NCI-H2081 treated with DMSO at 0.1 percent for 48 hours (cell line): ENCODE measurements at places on chromosomes 13 and 19.

GRCh38 chr13:21336609-21337349 is 122.3 kb downstream of the ZDHHC20 start:
- DNase-seq, result no peak

- no peak for DNase-seq
These were observed 60.9 kb downstream of the FOXO1 start for GRCh38 chr13:40605573-40605972.

DNA sequence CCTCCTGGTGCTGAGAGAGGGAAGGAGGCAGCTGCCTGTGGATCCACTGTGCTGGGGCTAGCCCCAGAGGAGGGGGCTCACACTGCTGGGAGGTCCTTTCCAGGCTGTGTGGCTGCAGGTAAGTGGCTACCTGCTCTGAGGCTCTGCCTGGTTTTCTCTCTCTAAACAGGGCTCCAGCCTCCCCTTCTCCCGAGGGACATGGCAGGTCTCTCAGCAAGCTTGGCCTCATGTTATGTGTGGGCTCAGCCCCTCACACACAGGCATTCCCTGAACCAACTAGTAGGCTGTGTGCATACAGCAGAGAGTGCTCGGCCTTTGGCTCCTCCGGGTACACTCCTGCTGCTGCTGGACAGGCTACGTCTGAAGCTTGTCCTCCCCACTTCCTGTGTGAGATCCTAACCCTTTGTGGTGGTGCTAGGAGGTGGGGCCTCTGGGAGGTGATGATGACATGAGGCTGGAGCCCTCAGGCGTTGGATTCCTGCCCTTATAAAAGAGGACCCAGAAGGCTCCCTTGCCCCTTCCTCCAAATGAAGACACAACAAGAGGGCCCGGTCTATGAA is 4.2 kb downstream of the ZNF835 start:
- no peak for DNase-seq

DNA sequence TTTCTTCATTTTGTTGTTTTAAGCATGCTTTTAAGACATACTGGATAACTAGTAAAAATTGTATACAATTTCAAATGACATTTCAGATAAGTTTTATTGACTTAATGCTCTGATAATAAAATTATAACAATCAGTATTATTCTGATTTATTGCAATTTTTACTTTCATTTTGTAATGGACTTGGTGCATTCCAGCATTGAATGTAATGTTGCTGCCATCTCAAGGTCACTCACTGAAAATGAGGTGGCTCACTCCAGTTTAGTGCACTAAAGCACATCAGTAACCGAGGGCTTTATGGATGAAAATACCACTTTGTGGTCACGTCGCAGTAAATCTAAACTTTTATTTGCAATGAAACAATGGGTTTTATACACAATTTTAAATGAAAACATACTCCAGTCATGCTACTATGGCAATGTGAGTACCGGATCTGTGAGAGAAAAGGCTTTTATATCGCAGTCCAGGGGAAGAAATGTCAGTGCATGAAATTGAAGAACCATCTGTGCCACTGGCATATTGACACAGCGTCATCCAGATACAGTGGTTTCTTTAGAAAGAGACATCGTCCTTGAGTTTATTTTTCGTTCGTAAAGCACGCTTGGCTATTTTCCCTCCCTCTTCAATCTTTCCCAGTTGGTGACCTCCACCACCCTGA is 20.7 kb upstream of the ZNF507 start:
- no peak for DNase-seq

DNA sequence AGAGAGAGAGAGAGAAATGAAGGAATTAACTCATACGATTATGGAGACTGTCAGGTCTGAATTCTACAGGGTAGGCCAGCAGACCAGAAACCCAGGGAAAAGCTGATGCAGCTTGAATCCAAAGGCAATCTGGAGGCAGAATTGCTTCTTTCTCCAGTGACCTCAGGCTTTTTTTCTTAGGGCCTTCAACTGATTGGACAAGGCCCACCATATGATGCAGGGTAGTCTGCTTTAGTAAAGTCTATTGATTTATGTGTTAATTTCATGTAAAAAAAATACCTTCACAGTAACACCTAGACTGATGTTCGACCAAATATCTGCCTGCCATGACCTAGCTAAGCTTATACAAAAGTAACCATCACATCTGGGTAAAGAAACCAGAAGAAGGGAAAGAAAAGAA is 71.1 kb downstream of the MZT1 start:
- DNase-seq, result no peak

GRCh38 chr13:107817647-107818287 is 397.6 kb downstream of the LIG4 start:
- DNase-seq, result no peak

DNA sequence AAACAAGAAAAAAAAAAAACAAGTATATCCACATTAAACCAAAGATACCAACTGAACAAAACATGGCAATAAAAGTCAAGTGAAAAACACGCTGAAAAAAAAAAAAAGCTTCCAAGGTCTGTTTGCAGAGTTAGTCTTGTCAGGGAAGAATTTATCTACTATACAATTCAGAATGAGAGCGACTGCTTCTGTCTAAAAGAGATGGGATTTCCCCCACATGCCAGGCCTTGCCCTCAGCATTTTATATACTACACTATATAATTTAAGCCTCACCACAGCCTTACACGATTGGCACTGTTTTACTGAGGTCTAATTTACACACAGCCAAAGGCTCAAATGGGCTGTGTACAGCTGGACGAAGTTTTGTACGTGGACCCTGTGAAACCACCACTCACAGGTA is 67.3 kb downstream of the FOXO1 start:
- DNase-seq, result no peak

DNA sequence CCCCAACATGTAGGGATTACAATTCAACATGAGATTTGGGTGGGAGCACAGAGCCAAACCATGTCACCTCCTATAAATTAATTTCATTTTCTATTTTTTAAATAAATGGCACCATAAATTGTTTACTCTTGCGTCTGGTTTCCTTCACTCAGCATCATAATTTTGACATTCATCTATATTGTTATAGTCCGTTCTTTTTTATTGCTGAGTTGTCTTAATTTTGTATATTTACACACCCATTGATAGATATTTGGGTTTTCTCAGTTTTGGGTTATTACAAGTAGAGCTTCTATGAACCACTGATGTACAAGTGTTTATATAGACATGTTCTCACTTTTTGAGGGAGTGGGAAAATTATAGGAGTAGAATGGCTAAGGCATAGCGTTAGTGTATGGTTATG is 445.4 kb downstream of the MYO16 start:
- DNase-seq, result no peak

GRCh38 chr19:8373867-8374813 is 10.2 kb downstream of the ANGPTL4 start:
- no peak for DNase-seq

DNA sequence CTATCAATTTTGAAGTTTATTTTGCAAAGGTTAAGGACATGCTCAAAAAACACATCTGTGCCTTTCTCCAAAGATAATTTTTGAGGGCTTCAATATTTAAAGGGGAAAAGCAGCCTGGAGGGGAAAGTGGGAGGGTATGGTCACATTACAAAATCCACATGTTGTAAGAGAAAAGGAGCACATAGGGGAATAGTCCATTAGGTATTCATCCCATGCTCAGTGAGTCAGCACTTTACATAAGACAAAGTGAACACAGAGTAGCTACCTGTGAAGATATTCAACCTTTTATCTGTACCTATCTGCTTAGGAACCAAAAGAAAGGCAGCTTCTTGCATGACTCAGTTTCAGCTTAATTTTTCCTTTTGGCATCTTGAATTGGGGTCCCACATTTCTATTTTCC is 932.0 kb downstream of the SLITRK6 start:
- no peak for DNase-seq

GRCh38 chr13:30751183-30751933 is 16.0 kb downstream of the ALOX5AP start:
- DNase-seq, result no peak

GRCh38 chr13:43908156-43909126 is 28.7 kb downstream of the LACC1 start:
- DNase-seq, result no peak

DNA sequence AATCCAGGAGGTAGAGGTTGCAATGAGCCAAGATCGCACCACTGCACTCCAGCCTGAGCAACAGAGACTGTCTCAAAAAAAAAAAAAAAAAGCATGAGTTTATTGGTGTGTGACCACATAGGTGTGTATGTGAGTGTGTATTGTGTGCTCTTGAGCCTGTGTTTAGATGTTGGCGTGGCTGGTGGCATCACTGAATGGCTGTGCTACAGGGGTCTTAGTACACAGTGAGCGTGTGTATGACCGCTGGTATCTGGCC is 2.5 kb downstream of the SLC1A5 start:
- DNase-seq, result no peak

- no peak for DNase-seq
These were observed 1165.8 kb downstream of the OLFM4 start for GRCh38 chr13:54194233-54195024.

- DNase-seq, result no peak
These were observed 6.5 kb upstream of the OPA3 start for GRCh38 chr19:45591004-45591637.

GRCh38 chr19:8304841-8305621 is 3.1 kb downstream of the CD320 start:
- DNase-seq, result no peak

DNA sequence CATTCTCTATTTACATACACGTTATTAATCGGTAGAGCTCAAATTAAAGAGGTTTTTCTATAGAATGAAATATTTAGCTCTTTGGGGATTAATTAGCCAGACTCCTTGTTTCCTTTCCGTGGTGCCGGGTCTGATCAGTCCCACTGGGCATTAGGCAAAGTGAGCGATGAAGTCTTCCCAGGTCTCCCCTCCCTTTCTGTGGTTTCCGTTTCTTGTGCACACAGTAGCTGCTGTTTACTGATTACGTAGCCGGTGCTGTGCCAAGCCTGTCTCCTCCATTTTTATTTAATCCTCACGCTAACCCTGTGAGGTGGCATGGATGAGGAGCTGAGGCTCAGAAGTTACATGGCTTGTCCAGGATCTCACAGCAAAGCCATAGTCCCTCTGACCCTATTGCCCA is 9.0 kb downstream of the SLC25A15 start:
- DNase-seq, result no peak

- no peak for DNase-seq
These were observed 11.6 kb upstream of the ZNF835 start for GRCh38 chr19:56683116-56683515.

DNA sequence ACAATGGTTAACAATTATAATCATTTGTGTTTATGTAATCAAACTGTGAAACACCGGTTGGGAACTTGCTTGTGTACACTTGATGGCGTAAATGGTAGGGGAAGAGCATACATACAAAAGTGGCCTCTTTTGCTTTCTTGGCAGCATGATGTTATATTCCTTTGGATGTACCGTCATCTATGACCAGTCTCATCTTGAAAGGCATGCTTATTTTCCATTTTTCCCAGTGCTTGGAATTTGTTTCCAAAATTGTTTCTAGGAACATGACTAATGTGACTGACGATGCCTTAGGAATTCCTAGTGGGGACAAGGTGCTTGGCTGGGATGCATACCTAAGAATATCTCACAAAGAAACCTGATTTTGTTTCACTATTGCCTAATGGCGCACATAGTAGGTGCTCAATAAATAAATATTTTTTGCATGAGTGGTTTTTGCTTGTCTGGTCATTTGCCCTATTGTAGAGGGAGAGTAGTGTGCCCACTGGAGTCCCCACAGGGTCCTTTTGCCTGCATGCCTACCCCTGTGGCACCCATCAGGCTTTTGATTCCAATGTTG is 45.5 kb downstream of the SAE1 start:
- no peak for DNase-seq

- no peak for DNase-seq
These were observed 1.1 kb downstream of the RPL36 start for GRCh38 chr19:5690955-5691821.

DNA sequence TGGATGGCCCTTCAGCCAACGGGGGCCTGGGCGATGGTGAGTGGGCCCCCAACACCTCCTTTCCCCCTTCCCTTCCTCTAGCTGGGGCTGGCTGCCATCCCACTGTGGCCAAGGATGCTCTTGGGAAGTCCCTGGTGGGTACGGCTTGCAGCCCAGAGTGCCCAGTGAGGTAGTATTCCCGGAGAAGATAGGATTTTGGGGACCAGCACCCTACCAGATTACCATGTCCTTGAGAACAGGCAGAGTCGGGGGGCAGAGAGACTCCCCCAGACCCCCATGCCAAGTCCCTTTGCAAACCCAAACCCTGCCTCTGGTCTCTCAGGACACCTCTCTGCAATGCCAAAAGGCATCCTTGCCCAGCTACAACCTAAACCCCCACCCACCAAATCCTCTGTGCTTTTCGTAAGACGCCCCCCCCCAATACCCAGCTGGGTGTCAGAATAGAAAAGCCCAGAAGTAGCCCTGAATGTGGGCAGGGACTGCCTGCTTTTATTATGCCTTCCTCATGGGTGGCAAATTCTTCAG is 1.7 kb downstream of the HIF3A start:
- DNase-seq, result no peak

DNA sequence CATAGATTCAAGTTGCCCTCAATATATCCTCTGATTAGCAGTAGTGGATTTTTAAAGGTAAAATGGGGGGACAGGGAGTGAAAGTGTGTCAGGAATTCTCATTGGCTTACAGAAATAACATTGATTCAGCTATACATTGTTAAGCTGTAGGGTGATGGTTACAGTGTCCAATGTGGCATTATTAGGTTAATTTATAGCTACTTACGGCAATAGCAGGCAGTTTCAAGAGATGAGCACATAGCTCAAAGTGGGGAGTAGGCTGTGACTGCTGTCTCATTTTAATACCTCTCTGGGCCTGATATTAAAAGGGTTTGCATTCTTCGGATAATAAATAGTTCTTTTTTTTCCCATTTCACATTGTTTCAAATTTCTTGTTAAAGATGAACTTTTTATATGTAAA is 34.6 kb downstream of the PAN3 start:
- no peak for DNase-seq

- DNase-seq, result no peak
These were observed 35.3 kb downstream of the RGCC start for GRCh38 chr13:41492432-41493260.

DNA sequence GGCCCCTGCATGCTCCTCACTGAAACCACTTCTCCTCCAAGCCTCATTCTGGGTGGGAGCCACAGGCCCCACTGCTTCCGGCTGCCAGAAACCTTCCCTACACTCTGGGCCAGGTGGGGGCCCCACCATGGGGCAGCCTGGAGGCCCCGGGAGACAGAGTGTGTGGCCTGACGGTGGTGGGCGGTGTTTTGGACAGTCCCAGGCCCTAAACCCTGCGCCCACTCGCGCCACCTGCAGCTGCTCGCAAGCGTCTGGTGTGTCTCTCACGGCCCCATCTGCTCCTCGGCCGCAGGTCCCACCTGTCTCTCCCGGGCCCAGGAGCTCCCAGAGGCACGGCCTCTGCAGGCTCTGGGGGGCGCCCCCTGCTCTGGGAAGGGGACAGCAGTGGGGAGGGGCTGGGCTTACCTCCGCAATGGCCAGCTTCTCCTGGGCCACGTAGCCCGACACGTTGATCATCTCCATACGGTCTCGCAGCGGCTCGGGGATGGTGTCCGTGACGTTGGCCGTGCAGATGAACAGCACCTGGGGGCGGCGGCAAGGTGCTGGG is 5.6 kb downstream of the RPL36 start:
- no peak for DNase-seq

DNA sequence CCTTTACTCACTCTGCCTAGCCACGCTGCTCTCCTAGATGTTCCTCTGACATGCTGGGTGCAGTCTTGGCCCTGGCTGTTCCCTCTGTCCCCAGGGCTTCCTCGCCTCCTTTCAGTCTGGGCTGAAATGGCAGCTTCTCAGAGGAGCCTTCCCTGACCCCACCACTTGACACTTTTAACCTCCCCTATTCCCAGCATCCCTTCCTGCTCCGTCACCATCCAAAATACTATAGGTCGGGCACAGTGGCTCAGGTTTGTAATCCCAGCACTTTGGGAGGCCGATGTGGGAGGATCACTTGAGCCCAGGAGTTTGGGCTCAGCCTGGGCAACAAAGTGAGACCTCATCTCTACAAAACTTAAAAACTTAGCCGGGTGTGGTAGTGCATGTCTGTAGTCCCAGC is 2.6 kb downstream of the FAM187B start:
- no peak for DNase-seq
